SK-MEL-5 (cell line): ENCODE measurements at places on chromosomes 5 and 9. TPM values are rescaled to one million over a fixed set of nuclear protein-coding genes. Genes with fewer than 3 reads are reported as not detected.

Gene EMB
- total RNA-seq = 16.6 and 28.1 TPM in 2 replicates

Gene BNC2
- 23.5 and 24.2 TPM in 2 replicates for total RNA-seq

Gene CCNB1
- 114 and 123 TPM in 2 replicates for total RNA-seq

Gene PCDHA6
- total RNA-seq = not detected in 2 replicates

Gene TMEM232
- 0.74 and 2.0 TPM in 2 replicates for total RNA-seq

Gene CTXN3
- total RNA-seq = not detected in 2 replicates

Gene SH3RF2
- total RNA-seq = 0.51 and 0.77 TPM in 2 replicates

Gene SPINK1
- total RNA-seq = 12.1 and 13.5 TPM in 2 replicates

Gene LCN12
- not detected in 2 replicates for total RNA-seq

DNA sequence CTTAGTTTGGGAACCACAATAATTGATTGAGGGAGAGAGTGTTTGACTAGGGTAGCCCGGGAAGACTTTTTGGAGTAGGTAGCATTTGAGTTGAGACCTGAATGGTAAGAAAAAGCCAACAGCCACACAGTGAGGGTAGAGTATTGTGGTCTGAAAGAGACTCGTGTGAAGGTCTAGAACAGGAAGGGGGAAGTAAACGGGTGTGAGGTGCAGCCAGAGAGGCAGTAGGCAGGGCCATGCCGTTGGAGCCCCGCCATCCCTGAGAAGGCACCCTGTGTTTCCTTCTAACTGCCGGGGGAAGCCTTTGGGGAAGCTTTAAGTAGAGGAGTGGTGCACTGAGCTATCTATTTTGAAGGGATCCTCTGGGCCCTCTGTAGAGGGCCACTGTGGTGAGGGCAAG lies 3.5 kb upstream of the F2RL2 start:
- DNase-seq = no peak

DNA sequence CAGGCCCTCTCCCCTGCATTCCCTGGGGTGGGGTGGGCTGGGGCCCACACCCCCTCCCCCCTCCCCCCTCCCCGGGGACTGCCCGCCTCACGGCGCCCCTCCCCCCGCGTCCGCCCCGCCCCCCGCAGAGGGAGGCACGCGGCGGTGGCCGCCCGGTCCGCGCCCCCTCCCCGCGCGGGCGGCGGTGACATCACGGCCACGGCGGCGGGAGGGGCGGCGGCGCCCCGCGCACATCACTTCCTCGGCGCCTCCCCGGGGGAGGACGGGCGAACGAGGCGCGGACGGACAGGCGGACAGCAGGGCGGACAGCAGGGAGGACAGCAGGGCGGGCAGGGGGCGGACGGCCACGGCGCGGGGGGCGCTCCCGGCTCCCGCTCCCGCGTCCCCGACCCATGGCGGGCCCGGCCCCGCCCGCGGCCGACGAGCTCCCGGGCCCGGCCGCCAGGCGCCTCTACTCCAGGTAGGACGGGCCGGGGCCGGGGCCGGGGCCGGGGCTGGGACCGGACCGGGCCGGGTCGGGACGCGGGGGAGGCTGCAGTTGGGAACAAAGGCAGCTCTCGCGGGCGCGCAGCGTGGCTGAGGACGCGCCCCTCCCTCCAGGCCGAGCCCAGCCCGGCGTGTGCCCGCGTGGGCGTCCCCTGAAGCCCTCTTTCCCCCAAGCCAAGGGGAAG lies at the start of gene GPSM1:
Gene GPSM1, plus strand, starts transcription at position 236 of the 671 bp plus-strand sequence. Its CDS starts 157 bp downstream, at position 393.
- DNase-seq = peak; percentile 26

DNA sequence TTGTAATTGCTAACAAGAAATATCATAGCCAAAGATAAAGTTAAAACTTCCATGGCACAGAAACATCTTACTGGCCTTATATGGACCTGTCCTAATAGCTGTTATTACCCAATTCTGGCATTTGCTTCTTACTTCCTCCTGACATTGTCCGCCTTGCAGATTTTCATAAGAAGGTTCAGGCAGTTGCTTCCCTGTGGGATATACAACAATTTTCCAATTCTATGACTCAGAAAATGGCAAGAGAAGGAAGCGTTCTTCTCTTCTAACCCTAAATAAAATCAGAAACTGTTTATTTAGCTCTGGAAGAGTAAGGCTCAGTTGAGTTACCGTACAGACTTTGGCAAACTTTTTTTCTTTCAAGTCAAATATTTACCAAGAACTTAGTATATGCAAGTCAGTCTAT lies 1.7 kb downstream of the PRKAA1 start:
- DNase-seq = no peak

GRCh38 chr5:141155540-141156374 lies 5.9 kb downstream of the PCDHB6 start:
- peak; percentile 54 for DNase-seq

DNA sequence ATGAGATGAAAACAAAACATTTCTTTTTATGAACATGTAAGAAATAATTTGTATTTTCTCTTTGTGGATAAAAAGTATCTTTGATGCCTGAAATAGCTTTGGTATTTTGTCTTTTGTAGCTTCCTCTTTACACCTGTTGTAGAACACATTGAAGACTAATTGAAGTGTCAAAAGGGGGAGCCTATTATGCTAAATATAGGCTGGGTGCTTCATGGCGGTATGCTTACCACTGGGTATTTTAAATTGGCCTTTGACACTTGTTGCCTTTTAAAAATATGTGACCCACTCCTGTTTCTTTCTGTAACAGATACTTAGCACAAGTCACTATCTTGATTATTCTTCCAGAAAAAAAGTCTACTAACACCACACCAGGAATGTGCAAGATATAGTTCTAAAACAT lies 226.4 kb downstream of the KIAA0825 start:
- no peak for DNase-seq

GRCh38 chr5:107516452-107517184 lies 154.1 kb downstream of the EFNA5 start:
- DNase-seq = no peak

DNA sequence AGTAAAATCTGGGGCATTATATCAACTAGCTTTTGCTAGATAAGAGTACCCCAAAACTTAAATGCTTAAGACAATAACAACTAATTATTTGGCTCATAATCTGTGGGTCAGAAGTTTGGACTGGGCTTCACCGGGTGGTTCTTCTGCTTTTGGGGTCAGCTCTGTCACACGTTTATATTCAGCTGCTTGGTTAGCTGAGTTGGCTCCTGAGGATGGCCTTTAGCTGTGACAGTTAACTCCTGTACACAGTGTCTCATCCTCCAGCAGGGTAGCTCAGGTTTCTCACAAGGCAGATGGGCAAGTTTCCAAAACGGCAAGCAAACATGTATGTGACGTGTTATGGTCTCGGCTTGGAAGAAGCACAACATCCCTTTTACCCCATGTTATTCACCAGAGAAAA lies 488.2 kb downstream of the TLE4 start:
- DNase-seq = no peak

GRCh38 chr5:171907725-171908343 lies 98.6 kb downstream of the FBXW11 start:
- peak; percentile 70 for DNase-seq

DNA sequence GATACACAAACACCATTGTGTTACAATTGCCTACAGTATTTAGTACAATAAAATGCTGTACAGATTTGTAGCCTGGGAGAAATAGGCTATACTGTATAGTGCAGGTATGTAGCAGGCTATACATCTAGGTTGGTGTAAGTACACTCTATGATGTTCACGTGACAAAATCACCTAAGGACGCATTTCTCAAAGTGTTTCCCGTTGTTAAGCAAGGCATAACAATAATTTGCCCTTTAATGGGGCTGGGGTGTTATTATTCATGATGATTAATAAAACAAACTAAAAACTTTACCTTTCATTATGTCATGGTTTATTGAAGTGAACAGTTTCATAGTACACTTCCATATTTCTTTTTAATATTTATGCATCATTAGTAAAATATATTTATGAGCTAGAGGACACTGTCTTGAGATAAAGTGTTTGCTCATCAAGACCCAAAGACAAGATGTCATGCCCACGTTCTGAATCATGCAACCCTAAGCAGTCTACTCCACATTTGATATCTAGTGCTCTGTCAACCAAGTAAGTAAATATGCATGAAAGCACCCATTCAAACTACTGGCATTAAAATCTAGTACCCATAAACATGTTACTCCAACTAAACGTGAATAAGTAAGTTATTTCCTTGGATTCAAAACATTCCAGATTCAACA lies 220.5 kb downstream of the NR2F1-AS1 start:
- no peak for DNase-seq

DNA sequence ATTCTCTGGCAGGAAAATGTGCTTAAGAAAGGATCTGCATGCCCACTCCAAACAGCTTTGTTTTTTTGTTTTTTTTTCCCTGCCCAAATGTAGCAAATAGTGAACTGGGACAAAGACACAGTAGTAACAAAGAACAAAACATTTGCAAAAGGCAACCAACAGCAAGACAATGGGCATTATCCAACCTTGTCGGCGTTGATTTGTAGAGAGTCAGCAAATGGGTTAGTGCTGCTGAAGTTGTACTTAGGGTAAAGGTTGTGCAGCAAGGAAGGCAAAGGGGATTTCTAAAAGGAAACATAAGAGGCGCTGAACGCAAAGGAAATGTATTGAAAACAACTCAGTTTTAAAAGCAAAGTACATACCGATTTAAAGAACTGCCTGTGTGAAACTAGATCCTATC lies 136.2 kb downstream of the MPDZ start:
- DNase-seq = no peak

DNA sequence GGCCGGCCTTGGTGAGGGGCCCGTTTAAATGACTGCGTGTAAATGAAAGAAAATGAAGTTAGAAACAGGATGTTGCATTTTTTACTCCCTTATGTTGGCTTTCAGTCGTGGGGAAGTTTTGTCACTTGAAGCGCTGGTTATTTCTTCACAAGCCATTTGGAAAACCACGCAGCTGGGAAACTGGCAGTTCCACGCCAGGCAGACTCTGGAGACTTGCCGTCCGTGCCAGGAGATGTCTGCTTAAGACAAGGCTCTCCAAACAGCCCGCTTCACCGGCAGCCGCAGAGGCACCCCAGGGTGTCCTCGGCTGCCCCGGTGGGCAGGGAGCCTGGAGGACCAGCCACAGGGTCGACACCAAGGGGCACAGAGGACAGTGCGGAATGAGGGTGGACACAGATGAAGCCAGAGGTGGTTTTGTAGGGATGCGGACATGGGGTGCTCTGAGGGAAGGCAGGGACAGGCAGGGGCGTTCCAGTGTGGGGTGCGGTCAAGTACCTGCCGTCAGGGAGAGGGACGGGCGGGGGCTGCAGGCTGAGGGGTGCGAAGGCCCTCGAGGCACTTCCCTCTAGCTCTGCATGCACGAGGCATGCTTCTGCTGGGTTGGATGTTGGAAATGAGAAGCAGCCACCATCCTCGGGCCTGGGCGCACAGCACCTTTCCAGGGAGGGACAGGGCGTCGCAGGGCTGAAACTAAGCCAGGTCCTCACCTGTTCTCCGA lies 11.1 kb upstream of the AJM1 start:
- DNase-seq = no peak

GRCh38 chr9:95073042-95073607 lies 244.4 kb downstream of the FANCC start:
- peak; percentile 65 for DNase-seq

- no peak for DNase-seq
Measured at GRCh38 chr9:121313458-121314152, 45.6 kb downstream of the GSN start.

DNA sequence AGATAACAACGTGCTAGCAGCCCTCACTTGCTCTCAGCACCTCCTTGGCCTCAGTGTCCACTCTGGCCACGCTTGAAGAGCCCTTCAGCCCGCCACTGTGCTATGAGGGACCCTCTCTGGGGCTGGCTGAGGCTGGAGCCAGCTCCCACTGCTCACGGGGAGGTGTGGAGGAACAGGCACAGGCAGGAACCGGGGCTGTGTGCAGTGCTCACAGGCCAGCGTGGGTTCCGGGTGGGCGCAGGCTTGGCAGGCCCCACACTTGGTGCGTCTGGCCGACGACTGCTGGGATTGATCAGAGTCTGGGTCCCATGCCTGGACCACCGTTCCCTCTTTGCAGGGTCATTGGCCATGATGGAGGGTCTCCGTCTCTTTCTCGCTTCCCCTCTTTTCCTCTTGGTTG lies 194.3 kb upstream of the GRAMD2B start:
- no peak for DNase-seq

- DNase-seq = no peak
Measured at GRCh38 chr5:79081779-79082178, 12.2 kb downstream of the BHMT2 start.

DNA sequence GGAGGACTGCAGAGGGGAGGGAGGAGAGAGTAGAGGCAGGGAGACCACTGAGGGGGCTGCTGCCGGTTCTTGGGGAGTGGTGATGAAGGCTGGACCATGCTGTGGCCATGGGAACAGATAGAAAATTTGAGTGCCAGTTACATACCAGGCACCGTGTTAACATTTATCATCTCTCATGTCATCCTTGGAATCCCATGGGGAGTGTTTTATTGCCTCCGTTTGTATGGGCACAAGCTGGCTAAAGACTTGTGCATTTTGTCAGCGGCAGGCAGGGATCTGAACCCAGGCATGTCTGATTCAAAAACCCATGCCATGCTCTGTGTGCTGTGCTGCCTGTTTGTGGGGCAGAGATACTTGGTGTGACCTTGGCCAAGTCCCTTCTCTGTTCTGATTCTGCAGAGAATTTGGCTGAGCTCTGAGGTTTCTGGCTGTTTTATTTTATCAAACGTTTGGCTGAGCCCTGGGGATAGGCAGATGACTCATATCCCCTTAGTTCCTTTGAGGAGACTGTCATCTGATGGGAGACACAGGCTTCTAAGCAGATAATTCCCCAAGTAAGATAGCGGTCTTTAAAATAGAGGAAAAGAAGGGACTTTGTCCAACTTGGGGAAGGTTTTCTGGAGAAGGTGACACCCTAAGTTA lies 22.2 kb downstream of the COL27A1 start:
- DNase-seq = peak; percentile 69

DNA sequence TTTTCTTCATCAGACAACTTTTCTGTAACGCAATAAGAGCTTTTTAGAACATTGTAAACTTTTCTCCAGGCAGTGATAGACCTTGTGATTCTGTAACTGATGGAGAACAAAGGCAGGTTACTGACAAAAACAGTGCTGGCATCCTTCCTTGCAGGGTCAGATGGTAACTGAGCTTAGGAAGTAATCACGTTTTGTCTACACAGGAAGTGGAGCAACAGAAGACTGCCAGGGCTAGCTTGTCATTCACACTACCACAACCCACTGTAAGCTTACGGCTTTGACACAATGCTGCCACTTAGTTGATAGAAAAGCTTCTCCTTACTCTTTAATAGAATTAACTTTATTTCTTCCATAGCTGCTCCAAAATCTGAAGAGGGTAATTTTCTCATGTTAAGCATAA lies 46.8 kb downstream of the FBN2 start:
- DNase-seq = peak; percentile 19
